Upper lobe of left lung (tissue), 6 donors: ENCODE measurements at places on chromosomes 5 and 9. TPM values are rescaled to one million over a fixed set of nuclear protein-coding genes. Genes with fewer than 3 reads are reported as not detected.

DNA sequence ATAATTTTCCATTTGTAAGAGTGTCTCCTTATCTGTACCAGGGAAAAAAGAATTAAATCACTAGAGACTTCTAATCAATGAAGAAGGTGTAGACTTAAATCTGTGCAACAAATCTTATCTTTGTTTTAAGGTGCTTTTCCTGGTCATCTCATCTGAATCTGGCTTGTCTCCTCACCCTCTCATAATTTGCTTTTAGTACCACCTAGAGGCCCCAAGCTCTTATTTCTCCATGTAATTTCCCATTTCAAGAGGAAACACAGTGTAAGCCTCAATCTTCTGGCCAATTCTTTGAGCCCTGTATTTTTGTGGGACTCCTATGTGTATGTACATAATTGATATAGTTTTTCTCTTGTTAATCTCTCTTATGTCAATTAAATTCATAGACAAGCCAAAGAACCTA, 1975.3 kb upstream of the CDH6 start:
- DNase-seq, result no peak

DNA sequence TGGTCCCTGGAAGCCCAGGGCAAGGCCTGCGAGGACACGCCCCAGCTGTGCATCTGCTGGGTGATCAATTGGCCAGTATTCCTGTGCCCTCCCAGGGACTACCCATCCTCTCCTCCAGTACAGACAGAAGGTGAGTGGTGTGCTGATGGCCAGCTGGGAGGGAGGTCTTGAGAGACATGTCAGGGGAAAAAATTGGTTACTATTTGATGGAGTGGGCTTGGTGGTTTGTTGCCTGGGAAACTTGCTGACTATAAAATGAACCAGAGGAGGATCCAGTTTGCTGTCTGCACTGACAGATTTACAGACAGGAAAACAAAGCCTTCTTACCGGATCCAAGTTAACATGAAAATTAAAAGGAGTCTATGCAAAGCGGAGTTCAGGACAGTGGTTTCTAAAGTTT, 40.3 kb downstream of the MAP1B start:
- no peak for DNase-seq

DNA sequence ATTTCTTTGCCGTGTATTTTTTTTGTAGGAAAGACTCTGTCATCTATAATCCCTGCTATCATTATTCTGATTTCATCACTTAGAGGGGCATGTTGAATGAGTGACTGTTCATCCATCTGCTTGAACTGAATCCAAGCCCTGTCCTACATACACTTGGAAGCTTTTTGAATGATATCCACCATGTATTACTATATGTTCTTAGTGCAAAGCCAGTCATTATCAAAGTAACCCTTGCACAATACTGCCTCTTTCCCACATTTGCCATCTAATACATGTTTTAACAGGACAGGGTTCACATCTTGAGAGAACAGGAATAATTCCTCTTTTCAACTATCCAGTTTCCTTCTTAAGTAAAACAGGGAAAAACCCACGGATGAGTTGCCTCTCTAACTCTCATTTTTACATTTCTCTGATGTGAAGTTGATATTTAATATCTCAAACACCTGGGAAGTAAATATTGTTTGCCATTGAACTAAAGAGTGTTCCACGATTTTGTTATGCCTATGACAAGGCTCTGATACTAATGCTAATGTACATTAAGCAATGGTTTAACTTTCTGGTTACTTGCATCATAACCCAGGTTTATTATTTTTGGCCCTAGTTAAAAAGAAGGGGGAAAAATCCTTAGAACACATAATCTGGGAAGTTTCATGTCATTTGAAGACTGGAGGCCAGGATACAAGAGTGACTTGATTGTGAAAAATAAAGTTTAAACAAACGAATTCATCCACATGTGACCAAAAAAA, 103.7 kb upstream of the TARS1 start:
- DNase-seq, result no peak

DNA sequence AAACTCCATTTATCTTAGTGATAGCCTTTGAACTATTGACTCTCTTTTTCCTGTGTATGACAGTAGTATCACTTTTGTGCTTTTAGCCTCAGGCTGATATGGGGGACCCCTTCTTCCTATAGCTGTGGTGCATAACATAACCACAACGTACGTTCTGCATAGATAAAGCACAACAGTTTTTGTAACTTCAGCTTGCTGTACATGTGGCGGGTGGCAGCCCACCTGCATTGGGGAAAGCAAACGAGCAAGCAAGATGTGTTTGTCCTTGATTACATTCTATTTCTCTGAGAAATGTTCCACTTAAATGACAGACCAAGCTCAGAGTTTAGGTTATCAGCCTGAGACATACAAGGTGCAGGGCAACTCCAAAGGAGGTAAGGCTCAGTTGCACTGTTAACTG, 309.4 kb downstream of the KDM4C start:
- DNase-seq, result no peak

DNA sequence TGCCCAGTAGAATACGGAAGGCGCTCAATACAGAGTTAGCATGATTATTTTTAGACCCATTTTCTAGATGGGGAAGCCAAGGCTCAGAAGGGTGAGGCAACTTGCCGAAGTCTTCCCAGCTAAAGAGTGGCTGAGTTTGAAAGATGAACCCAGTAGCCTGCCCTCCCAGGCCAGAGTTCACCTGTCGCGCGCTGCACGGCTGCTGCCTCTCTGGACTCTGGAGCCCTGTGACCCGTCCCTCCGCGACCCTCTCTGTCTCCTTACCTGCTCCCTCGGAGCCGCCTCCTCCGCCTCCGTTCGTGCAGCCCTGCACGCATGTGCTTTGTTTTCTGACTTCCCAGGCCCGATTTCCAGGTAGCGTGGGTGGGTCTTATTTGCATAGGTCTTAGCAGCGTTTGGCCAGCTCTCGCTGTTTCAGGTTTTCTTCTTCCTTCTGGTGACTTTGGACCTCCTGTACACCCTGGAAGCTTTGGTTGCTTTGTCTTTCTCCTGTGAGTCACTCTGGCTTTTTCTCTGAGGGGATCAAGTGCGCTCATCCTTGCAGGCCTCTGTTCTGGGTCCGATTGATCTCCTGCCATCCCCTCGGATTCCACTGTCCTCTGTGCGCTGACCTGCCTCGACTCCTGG, at the start of gene RNF183:
Gene RNF183, minus strand, starts transcription at position 585 of the 627 bp plus-strand sequence. CDS start 5,192 bp downstream, outside the sequence.
- DNase-seq, result peak; percentile 61

DNA sequence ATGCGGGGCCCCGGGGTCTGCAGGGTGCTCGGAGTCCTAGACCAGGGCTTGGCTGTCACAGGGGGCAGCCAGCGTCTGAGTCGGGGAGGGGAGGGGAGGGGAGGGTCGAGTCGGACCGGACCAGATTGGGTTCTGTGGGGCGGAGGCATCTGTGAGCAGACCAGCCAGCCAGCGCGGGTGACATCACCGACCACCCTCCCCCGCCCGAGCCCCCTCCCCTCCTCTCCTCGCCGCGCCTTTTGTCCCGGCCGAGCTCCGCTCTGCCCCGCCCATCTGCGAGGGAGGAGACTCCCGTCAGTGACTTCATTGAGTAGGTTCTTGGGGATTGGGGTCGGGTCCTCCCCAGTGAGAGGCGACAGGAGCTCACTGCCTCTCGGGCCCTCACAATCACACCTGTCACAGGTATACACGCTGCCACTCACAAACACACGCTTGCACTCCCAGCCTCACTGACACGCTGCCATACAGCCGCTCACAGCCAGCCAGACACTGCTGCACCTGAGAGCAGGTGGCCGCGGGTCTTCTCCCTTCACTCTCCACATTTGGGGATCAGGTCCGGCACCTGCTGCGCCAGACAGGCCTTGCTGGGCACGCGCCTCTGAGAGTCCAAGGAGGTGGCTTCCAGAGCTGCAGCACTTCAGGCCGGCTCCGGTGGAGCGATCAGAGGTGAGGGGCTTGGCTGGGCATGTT, 546 bp downstream of the DNAJB5 start:
- peak; percentile 80 for DNase-seq

DNA sequence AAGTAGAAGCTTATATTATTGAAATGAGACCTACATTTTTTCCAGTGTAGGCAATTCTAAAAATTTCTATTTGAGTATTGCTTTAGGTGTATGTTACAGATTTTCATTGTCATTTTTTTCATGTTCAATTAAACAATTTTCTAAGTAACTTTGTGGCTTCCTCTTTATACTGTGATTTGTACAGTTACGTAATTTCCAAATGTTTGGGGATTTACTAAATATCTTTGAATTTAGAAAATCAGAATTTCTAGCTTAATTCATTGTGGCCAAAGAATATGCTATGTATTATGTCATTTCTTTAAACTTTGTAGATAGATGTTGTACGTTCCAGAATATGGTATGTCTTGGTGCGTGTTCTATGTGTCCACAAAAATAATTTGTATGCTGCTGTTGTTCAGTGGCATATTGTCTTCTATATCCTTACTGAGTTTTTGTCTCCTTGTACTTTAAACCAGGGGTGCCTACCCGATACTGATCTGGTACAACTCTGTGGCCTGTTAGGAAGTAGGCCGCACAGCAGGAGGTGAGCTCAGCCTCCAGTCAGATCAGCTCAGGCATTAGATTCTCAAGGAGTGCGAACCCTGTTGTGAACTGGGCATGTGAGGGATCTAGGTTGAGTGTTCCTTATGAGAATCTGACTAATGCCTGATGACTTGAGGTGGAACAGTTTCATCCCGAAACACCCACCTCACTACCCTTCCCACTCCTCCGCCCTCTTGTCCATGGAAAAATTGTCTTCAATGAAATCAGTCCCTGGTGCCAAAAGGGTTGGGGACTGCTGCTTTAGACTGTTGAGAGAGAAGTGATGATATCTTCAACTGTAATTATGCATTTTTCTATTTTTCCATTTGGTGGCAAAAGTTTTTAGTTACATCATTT, 63.5 kb downstream of the UBE2R2 start:
- DNase-seq, result no peak

GRCh38 chr9:97749928-97750327, 52.8 kb upstream of the XPA start:
- no peak for DNase-seq

The SLC25A2 gene
- total RNA-seq, result 0.40 TPM

The COL15A1 gene
- total RNA-seq, result 2.6 TPM

The FAM221B gene
- 0.15 TPM for total RNA-seq

The ZNF883 gene
- 0.69 TPM for total RNA-seq

The TXNDC8 gene
- total RNA-seq, result not detected

The ZFP37 gene
- 1.2 TPM for total RNA-seq

The PCDHB14 gene
- total RNA-seq, result 1.9 TPM

The FBXL7 gene
- 7.6 TPM for total RNA-seq

The WDR38 gene
- not detected for total RNA-seq
